HAP-1 (cell line): ENCODE measurements at places on chromosomes 5 and 9.

DNA sequence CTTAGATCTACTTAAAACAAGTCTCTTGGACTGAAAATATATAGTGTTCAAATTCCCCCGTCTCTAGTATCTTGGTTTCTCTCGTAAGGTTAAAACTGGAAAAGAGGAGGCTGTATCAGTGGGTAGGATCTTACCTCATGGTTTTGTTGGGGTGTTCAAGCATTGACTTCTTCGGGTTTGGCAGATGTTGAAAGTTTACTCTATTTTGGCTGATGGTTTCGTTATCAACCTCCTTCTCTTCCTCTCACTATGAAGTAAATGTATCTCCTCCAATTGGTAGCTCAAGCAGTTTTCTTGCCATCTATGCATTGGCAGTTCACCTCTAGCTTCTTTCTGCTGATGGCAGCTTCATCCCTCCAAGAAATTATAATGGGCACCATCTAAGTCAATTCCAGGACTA is 506.5 kb upstream of the GRIN3A start:
- DNase-seq = no peak

DNA sequence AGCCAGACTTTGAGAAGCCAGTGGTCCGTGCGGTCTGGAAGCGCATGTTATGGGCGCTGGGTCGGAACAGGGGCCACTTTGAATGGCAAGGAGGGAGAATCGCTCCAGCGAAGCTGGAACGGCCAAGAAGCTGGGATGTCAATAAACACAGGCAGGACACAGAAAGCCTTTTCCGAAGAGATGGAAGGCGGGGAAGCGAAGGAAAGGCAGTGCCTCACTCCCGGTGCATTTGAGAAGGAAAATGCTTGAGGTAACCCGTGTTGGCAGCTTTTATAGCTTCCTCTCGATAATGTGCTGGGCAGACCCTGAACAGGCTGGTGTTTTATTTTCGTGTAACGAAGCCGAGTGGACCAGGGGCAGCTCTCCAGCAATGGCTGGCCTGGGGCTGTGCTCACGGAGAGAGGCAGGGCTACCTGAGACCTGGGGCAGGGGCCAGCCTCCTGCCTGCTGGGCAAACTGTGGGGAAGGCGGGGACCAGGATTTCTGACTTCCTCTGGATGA is 84.2 kb upstream of the SPRY4 start:
- no peak for DNase-seq

GRCh38 chr5:81181576-81182316 is 51.4 kb upstream of the CKMT2 start:
- no peak for DNase-seq

DNA sequence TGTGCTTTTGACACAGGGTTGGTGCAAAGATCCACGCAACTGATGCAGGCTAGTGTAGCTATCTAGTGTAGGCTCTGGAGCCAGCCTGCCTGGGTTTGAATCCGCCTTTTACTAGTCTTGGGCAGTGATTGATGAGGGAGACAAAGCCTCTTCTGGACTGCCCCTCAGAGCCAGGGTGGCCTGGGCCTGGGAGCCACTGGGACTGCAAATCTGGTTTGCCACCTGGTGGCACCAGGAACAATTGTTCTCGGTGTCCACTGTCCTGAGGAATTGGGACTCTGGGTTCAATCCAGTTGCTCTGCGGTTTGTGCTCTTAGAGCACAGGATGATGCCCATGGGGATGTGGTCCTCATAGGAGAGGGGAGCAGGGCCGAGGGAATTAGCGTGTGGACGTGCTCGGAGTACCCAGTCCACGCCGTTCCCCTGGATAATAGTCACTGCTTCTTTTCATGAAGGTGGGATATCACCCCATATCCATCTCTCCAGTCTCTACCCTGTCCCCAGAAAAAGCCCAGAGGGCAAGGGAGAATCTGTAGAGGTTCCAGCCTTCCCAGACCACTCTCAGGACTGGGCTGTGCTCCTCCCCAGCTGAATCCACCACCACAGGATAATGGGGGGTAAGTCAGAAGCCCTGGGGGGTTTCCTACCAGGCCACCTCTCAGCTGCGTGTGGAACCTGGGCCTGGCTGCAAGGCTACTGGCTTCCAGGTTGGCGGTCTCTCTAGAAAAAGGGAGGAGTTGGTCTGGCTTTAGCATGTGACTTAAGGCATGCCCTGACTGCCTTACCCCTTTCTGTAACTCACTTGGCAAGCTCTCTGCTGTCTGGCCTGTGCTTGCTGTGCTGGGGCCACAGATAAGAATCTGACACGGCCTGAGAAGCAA is 1.9 kb downstream of the B4GALT7 start:
- DNase-seq = no peak

GRCh38 chr9:33439731-33440130 is 7.7 kb downstream of the AQP3 start:
- no peak for DNase-seq

GRCh38 chr9:126989847-126990842 is 75.6 kb downstream of the RALGPS1 start:
- DNase-seq = no peak

DNA sequence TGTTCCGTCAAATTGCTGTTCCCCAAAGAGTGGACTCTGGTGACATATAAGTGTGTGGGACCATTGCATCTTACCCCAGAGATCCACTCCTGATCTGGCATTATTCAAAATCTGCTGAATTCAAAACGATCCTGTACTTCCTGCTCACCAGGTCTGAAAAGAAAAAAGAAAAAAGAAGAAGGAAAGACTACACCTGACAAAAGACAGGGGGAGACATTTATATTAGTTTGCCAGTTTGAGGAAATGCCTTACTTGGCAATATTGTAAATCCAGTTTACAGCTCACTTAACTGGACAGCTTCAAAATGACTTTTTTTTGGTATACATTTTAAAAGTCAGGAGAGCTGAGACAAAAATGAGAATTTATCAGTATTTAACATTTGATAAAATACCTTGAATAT is 15.0 kb upstream of the GRHPR start:
- no peak for DNase-seq

- DNase-seq = no peak
Measured at GRCh38 chr5:54469622-54470021, 14.1 kb downstream of the HSPB3 start.

DNA sequence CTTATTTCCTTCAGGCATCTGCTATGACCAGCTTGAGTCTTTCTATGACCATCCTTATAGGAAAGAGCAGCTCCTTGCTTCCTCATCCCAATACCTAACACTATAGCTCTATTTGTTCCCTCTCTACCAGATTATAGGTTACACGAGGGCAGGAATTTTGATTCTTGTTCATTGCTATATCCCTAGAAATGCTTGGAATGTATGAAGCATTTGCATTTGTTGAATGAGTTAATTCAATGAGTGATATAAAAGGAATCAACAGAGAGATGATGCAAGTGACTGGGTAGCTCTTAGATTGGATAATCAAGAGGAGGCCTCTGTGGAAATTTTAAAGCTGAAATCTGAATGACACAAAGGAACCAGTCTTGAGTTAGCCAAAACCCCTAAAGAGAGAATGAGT is 13.9 kb downstream of the ZCCHC9 start:
- DNase-seq = peak; percentile 76

- no peak for DNase-seq
Measured at GRCh38 chr5:142684508-142685041, 1.3 kb downstream of the FGF1 start.

DNA sequence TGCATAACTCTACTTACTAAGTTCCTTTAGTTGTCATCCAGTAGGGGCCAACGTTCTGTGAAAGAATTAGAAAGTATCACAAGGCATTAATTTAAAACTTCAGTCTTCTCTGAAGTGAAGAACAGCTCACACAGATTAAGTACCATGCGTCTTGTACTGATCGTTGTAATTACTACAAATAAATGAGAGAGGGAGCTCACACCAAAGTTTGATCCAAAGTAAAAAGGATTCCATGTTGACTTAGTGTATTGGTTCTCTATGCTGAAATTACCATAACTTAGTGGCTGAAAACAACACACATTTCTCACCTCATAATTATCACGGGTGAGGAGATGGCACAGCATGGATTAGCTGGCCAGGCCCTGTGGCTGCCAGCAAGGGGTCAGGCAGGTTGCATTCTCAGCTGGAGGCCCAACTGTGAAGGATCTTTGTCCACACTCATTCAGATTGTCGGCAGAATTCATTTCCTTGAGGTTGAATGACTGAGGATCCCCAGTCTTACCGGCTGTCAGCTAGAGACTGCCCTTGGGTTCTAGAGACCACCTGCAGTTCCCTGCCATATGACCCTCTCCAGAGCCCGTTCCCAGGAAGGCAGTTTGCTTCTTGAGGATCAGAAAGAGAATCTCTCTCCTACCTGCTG is 169.1 kb downstream of the YTHDC2 start:
- no peak for DNase-seq

DNA sequence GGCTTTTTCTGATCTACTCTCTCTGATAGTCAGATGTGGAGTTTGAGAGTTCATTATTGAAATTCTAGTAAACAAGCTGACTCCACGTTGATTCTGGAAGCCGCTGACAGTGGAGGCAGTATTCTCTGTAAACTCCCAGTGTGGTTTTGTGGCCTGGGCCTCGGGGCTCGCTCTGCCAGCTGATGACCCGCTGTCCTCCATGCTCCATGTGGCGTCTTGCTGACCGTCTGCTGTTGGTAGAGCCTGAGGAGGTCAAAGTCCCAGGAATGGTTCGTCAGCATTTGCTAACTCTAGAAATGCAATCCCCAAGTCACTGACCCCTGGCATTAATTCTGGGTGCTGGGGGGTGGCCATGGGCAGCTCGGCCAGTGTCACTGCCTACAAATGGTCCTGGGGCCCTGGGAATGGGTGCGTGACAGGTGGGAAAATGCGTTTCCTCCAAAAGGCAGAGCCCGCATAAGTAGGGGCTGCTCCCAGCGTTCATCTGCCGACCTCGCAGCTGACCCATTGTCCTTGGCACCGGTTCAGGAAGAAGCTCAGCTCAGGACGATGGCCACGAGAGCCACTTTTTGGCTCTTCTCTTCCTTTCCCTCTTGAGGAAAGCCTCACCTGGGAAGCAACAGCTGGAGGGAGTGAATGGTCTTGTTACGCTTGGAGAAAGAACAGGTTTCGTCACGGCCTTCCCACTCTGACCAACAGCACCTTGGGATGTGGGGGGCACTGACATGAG is 55.1 kb downstream of the MRPL36 start:
- DNase-seq = no peak

- DNase-seq = no peak
Measured at GRCh38 chr9:27683181-27683580, 109.9 kb upstream of the C9orf72 start.

GRCh38 chr9:113348437-113348836 is 904 bp upstream of the BSPRY start:
- no peak for DNase-seq

DNA sequence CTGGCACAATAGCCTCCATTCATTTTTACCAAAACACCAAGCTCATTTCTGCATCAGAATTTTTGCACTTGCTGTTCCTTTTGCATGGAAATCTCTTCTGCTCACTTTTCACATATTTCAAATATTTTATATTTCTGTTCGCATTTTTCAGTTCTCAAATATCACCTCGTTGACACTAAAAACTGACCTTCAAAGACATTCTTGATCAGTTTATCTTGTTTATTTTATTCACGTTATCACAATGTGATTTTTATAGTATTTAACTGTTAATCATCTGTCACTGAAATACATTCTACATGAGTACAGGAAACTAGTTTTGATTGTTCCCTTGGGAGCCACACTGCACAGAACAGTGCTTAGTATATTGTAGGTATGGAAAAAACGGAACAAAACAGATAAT is 29.6 kb downstream of the CDH10 start:
- DNase-seq = no peak

DNA sequence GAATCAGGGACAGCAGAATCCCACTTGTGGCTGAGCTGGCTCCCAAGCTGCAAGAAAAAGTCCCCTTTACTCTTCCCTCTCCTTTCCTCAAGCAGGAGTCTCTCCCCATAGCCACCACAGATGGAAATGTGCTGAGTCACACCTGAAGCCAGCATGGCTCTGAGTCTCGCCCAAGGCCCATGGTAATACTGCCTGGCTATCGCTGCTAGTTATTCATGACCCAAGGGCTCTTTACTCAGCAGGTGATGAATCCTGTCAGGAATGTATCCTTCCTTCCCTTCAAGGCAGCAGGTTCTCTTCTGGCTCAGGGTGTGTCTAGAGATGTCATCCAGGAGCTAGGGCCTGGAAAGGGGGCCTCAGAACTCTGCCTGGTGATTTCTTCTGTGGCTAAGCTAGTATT is 403.3 kb upstream of the PTPRD start:
- DNase-seq = no peak

DNA sequence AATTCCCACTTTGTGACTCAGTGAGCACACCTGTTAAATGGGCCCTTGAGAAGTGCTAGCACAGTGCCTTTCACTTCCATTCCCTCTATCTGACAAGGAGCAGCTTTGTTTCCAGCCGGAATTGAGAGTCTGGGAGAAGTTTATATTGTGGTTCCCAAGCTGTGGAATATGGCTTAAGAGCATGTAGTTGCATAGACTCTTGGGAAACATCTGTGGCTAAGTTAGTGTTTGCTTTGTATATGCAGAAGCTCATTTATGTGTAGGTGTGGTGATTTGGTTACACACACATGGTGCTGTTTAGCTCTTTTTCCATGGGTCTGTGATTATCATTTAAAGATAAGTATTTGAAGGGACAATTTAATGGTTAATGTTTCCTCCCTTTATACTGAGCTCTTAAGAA is 110.5 kb upstream of the HMHB1 start:
- DNase-seq = no peak

DNA sequence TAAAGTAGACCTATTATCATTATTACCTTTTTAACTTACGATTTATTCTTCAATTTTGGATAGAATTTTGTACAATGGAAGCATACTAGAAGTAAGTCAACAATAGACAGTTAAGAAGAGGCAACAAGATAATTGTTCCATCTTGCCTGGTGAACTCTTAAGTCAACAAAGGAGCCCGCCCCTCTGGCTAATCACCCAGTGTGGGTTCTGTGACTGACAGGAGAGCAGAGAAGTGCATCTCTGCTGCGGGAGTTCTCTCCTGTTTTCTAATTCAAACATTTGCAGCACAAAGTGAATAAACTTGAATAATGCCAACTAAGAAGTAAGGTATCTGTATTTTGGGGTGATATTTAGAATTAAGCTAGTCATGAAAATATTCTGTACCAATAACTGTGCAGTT is 6.7 kb upstream of the ISL1 start:
- no peak for DNase-seq

DNA sequence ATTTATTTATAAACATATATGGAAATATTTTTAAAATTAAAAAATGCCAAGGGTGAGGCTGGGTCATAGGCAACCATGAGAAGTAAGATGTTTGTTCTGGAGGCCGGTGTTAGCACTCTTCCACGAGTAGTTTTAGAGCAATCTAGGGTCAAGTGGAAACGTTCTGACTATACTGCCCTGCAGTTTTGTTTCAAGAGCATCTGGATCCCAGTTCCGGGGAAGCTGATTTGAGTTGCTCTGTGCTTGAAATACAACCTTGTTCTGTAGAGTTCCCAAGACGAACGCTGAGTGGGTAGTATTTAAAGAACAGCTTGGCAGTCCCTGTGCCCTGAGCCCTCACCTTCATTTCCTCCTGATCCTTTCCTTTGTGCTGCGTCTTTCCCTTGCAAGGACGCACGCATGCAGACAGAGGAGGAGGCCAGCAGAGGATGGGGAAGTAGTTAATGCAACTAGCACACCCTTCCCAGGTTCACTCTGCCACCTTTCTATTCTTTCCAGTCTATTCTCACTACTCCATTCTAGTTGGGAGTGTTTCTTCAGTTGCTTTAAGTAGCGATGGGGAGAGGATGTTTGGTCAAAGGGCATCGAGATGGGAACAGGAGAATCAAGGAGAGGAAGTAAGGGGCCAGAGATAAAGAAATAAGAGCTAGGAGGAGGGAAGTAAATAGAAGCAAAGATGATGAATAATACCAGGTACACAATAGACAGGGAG is 68.3 kb upstream of the ZSWIM6 start:
- DNase-seq = no peak

- DNase-seq = no peak
Measured at GRCh38 chr9:2709645-2710101, 7.6 kb upstream of the KCNV2 start.
